ENCODE measurements at places on chromosomes 5 and 9.

- no peak for DNase-seq
These were observed 62.4 kb downstream of the SERINC5 start for GRCh38 chr5:80193401-80193800.

GRCh38 chr9:135070198-135070951 is 17.1 kb upstream of the OLFM1 start:
- no peak for DNase-seq

DNA sequence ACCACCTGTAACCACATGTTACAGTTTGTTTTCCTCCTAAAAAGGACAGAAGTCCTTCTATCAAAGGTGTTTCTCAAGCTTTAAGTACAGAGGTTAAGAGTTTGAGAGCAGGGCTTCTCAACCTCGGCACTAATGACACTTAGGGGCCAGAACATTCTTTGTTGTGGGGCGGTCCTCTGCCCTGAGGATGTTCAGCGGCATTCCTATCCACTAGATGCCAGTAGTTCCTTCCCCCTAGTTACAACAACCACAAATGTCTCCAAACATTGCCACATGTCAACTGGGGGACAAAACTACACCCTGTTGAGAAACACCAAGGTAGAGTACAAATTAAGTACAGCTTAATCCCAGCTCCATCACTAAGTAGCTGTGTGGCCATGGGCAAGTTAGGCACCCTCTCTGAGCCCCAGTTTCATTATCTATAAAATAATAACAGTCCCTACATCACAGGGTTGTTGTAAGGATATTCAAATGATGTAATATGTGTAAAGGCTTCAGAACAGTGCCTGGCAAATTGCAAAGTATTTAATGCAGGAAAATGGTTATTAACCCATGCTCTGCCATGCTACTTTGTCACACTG is 44.6 kb downstream of the PIP5K1B start:
- no peak for DNase-seq

GRCh38 chr9:82989929-82990328 is 73.0 kb downstream of the RASEF start:
- no peak for DNase-seq

- DNase-seq: no peak
These were observed 69.2 kb upstream of the NEK6 start for GRCh38 chr9:124188331-124189110.

- DNase-seq: no peak
These were observed 479.9 kb downstream of the SPOCK1 start for GRCh38 chr5:137019229-137019628.

GRCh38 chr5:99308131-99308530 is 379.3 kb upstream of the CHD1 start:
- no peak for DNase-seq

- no peak for DNase-seq
These were observed 396.9 kb downstream of the ENC1 start for GRCh38 chr5:74243634-74244033.

- DNase-seq: no peak
These were observed 166.8 kb downstream of the PSAT1 start for GRCh38 chr9:78463750-78464149.

GRCh38 chr5:87877023-87877422 is 391.6 kb downstream of the TMEM161B start:
- DNase-seq: no peak

Data from stimulated activated CD8-positive, alpha-beta memory T cell treated with anti-CD3 and anti-CD28 coated beads, Interleukin-2, amount 100 ng/mL, for 48 hours (primary cell).